ENCODE measurements at places on chromosomes 3 and 15. TPM values are rescaled to one million over a fixed set of nuclear protein-coding genes. Genes with fewer than 3 reads are reported as not detected.

DNA sequence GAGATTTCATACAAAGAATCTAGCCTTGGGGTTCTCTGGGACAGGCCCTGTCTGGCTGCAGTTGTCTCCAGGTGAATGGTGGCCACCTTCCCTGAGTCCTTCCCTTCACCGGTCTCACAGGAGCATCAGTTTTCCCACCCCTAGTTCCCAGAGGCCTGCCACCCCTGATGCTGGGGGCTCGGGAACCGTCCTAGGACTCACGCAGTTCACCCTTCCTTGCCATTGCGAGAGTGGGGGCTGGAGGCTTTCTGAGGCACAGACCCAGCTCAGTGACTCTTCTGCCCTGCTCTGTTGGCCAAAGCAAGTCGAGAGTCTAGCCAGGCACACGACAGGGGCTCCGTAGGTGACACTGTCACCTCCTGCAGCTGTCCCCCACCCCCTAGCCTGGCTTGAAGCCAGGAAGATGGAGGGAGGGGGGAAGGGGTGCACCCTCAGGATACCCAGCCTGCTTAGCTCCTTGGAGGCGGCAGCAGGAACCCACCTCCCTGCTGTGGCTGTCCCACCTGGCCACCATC, 130.3 kb downstream of the NUP210 start:
- DNase-seq = no peak

DNA sequence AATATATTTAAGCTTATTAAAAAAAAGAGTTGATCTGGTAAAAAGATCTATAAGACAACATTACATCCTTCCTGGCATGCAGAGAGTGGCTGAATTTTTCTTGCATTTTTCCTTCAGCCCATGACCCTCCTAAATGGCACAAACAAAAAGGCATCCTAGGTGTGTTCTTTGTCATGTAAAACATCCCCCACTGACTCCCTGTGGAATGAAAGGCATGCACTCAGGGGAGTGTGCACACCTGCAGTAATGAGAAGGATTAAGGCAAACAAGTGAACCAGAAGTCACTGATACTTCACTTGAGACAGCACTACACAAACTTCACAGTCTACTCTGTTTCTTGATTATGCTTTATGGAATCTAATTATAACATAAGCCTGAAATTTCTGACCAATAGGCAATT, 195.0 kb downstream of the RBMS3 start:
- DNase-seq = no peak

GRCh38 chr3:112627419-112627818, 13.5 kb downstream of the CCDC80 start:
- no peak for DNase-seq

DNA sequence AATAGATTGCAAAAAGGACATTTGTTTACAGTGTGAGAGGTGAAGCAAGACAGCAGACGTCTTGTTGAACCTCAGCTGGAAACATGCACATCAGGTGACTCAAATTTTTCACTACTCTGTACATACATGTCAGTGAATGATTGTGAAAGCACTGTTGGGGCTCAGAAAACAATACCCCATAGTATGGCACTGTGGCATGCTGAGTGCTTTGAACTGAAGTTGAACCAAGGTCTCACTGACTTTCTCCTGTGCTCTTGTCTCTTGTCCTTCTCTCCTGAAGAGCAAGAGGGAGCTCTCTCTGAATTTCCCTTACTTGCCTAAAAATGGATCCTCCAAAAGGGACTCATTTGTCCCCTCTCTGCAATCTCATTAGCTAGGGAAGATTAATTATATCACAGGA, 24.5 kb upstream of the NEDD4 start:
- no peak for DNase-seq

The AADACL2 gene
- total RNA-seq = not detected

Measured in activated CD4-positive, alpha-beta T cell treated with anti-CD3 and anti-CD28 coated beads, Interleukin-2, amount 10 ng/mL, durations not matched to agents 7 days and 5 days (primary cell).